Bronchial epithelial cell (primary cell): ENCODE measurements at places on chromosomes 12 and 14. TPM values are rescaled to one million over a fixed set of nuclear protein-coding genes. Genes with fewer than 3 reads are reported as not detected.

ART4 gene
- not detected in 2 replicates for total RNA-seq

MYO1H gene
- total RNA-seq: 0.13 TPM in 1 of 2 replicates, not detected in the other

PRIMA1 gene
- total RNA-seq: not detected in 2 replicates

NRIP2 gene
- not detected in 2 replicates for total RNA-seq

KRT6C gene
- 16.8 and 138 TPM in 2 replicates for total RNA-seq

NUAK1 gene
- 3.1 and 7.6 TPM in 2 replicates for total RNA-seq

ZDHHC22 gene
- not detected in 2 replicates for total RNA-seq

PIK3C2G gene
- 0.26 and 1.0 TPM in 2 replicates for total RNA-seq

OTX2 gene
- total RNA-seq: not detected in 2 replicates

C12orf54 gene
- total RNA-seq: 0.53 and 6.7 TPM in 2 replicates

SIX6 gene
- not detected in 2 replicates for total RNA-seq

NCAPD2 gene
- 14.7 and 17.9 TPM in 2 replicates for total RNA-seq

MVK gene
- total RNA-seq: 14.3 and 16.1 TPM in 2 replicates

KRT85 gene
- total RNA-seq: not detected in 2 replicates

TAS2R42 gene
- total RNA-seq: not detected in 2 replicates

CLEC1B gene
- total RNA-seq: not detected in 2 replicates

STK38L gene
- 23.7 and 25.0 TPM in 2 replicates for total RNA-seq

MMAB gene
- total RNA-seq: 33.5 and 36.9 TPM in 2 replicates

SAMD15 gene
- under 0.01 and 0.26 TPM in 2 replicates for total RNA-seq

TRIM9 gene
- under 0.01 and 0.26 TPM in 2 replicates for total RNA-seq

NGB gene
- total RNA-seq: 0.26 TPM in 1 of 2 replicates, not detected in the other

PRPH gene
- 0.26 and 0.51 TPM in 2 replicates for total RNA-seq

CISTR gene
- total RNA-seq: not detected in 2 replicates

NR4A1 gene
- total RNA-seq: 0.38 and 0.79 TPM in 2 replicates

PDE3A gene
- total RNA-seq: under 0.01 TPM in 1 of 2 replicates, not detected in the other
